ENCODE measurements at places on chromosomes 3 and 15.

- DNase-seq, result peak; percentile 35
Observed at GRCh38 chr15:29115093-29115991, 154.3 kb downstream of the NSMCE3 start.

- DNase-seq, result no peak
Observed at GRCh38 chr3:151900884-151901643, 27.6 kb downstream of the SUCNR1 start.

DNA sequence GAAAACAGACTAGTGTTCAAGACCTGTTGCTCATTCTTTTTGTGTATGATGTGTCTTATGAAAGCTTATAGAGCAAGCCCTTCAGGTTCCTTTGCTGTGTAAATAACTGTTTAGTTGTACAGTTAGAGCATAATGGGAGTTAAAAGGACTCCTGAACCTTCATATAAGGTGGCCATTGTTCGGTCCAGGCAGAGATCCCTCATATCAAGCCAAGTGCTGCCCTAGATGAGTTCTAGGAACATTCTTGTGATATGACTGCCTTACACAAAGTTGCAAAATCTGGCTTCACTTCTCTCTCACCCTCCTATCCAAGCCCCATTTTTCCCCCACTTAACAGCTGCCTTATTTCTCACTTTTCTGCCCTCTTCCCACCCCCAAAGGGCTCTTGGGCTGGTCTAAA, 26.9 kb downstream of the GYG1 start:
- no peak for DNase-seq

- DNase-seq, result no peak
Observed at GRCh38 chr3:22594990-22595389, 608.1 kb upstream of the UBE2E2 start.

DNA sequence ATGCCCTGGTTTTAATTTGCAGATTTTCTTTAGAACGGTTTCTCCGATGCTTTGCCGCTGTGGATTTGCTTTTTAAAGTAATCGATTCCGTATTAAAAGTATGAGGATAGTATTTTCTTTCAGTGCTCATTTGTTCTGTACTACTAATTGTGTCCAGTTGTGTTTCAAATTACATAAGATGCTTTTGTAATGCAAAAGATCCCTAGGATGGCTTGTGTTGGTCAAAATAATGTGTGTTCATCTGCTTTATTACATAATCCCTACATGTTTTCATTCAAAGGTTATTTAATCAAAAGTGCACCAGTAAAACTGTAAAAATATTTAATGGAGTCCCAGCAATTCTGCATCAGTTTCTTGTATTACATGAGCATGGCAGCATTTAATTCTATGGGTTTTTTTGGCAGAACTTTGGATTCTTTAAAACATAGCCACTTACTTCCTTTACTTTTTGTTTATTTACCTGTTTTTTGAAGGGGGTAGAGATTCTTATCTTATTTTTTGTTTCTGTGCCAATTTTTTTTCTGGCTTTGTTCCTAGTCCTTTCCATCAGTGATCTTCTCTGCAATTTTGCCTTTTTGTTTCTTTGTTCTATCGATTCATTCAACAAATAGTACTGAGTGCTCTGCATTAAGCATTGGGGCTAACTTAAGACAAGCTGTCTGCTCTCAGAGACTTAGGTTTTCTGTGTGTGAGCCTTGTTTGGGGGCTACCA, 352.8 kb downstream of the LRTM1 start:
- DNase-seq, result no peak

DNA sequence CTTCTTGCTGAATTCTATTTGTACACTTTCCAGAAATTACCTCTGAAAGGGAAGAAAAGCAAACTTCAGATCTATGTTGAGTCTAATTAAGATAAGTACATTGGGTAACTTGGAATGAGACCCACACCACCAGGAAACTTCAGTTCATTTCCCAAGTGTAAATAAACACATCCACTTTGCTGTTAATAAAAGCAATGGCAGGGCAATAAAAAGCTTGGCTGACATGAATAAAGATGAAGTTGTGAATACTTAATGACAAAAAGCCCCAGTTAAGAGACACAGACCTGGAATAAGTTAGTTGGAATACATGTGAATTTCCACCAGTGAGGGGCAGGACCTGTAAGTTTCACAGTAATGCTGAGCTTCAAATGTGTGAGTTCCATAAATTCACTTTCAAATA, 83.3 kb downstream of the MEX3B start:
- no peak for DNase-seq

DNA sequence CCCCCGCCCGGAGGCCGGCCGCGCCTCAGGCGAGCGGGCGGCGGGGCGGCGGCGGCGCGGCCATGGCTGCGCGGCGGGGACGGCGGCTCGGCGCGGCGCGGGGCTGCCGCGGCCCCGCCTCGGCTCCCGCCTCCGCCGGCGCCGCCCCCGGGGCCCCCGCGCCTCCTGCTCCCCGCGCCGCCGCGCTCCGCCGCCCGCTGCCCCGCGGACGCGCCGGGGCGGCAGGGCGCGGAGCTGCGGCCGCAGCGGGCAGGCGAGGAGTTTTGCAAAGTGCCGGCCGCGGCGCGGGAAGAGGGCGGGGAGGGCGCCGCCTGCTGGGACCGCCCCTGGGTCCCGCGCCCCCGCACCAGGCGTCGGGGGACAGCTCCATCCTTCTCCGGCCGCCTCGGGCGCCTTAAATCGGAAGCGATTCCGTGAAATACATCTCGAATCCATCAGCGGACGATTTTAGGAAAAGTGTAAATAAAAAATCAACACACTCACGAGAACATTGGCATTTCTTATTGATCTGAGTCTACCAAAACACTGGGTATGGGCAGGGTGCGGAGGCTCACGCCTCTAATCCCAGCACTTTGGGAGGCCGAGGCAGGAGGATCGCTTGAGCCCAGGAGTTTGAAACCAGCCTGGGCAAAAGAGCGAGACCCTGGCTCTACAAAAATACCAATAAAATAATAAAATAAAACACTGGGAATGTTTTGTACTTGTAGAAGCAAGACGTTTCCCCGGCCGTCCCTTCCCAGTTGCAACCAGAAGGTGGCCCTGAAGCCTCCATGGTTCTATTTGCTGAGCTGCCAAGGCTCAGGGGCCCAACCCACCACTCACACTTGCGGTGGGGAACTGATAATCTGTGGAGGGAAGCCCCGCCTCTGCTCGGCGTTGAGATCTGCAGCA, 136.9 kb downstream of the NUP210 start:
- DNase-seq, result no peak

DNA sequence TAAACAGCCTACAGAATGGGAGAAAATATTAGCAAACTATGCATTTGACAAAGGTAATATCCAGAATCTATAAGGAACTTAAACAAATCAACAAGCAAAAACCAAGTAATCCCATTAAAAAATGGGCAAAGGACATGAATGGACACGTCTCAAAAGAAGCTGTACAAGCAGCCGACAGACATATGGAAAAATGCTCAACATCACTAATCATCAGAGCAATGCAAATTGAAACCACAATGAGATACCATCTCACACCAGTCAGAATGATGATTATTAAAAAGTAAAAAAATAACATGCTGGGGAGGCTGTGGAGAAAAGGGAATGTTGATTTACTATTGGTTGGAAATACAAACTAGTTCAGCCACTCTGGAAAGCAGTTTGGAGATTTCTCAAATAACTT, 30.7 kb upstream of the PPM1L start:
- no peak for DNase-seq

DNA sequence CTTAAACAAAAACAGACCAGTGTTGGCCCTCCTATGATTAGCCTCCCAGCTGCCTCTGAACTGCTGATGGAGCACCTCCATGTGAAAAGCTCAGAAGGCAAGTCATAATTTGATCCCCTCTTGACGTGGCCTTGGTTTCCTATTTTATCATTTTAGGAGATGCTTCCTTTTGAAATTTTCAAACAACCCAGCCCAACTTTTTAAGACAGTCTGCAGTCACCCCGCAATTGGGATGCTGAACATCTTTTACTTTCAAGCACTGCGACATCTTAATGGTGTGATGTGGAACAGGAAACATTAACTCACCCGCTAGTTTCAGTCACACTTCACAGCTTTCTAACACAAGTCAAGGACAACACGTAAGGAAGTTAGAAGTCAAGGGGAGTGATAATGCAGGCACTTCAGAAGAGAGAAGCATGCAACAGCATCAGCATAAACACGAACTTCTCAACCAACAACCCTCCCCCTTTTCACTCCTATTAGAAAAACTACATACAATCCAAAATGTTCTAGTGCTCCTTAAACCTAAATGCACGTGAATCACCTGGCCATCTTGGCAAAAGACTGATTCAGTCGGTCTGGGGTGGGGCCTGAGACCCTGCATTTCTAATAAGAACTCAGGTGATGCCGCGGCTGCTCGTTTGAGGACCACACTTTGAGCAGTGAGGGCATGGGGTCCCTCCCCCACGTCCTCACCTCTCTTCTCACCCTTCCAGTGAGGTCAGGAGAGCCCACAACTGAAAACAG, 161.5 kb downstream of the FOXP1 start:
- DNase-seq, result peak; percentile 40

GRCh38 chr15:80801891-80802680, 22.9 kb downstream of the CEMIP start:
- DNase-seq, result no peak

DNA sequence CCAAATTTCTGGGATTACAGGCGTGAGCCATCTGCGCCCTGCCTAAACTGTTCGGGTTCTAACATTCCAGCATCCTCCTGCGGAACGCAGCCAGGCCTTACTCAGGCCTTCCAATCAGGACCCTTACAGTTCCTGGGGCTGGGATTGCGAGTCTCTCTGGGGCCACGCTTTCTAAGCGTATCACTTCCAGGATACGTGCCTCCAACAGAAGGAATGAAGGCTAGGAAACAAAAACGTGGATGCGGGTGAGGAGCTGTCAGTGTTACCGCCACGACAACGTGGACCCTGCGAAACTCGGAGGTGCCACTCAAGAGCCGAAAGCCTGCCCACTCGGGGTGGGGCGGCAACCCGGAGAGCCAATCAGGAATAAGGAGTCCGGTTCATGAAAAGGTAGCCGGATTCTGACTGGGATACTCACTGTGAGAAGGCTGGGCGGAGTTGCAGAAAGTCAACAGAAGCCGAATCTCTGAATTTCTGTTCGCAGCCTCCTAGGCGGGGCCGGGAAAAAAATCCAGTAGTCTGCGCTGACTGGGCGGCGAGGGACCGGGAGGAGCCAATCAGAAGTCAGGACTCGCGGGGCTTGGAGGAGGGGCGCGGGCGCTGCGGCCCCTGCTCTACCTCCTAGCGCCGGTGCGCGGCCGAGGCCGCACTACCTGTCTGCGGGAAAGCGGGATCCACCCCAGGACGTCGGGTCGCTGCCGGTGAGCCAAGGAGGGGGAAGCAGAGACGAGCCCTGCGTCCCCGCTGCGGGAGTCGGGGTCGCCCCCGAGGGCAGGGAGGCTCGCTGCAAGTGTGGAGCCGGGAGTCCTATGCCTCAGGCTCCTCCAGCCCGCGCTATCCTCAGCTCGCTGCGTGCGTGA, at the start of gene HYKK:
Gene HYKK, plus strand, starts transcription at position 607 of the 860 bp plus-strand sequence. CDS start 5,512 bp downstream, outside the sequence.
- DNase-seq, result peak; percentile 76

DNA sequence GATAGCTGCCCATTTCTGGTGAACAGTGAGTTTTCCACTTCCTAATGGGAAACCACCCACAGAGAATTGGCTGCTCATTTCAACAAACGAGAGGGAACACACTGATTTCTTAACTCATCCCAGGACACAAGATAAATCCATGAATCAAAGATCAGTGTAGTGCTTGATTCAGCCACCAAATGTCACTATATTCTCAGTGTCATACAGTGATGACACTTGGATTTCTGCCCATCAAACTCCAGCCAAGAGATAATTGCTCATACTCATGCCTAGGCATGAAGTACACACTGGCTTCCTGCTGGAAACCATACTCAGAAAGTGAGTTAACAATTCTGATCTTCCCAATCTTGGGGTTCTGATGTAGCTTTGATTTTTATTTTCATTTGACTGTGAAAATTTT, 35.4 kb upstream of the GRM7 start:
- no peak for DNase-seq

DNA sequence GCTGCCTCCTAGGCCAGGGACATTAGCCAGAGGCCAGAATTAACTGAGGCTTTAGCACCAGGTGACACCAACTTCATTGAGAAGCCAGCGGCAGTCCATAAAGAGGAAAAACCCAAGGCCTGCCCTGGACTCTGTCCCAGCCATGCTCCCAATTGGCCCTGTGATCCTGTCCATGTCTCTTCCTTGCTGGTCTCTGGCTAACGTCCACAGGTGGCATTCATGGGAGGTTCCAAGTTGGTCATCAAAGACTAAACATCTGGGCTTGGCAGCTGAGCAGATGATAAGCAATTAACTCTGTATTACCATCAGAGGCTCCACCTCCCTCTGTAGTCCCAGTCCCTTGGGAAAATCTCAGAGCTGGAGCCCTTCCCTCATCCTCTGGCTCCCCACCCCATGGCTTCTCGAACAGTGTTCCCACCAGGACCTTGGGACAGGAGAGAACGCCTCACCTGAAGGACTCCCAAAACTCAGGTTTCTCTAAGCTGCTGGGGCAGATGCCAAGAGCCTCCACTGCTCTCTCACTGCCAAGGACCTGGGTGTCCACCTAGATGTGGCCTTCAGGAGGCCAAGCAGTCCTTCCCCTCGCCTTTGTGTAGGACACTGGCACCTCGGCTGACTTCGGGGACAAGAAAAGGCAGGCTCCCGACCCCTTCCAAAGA, 40.4 kb downstream of the GOLGA6A start:
- DNase-seq, result no peak

DNA sequence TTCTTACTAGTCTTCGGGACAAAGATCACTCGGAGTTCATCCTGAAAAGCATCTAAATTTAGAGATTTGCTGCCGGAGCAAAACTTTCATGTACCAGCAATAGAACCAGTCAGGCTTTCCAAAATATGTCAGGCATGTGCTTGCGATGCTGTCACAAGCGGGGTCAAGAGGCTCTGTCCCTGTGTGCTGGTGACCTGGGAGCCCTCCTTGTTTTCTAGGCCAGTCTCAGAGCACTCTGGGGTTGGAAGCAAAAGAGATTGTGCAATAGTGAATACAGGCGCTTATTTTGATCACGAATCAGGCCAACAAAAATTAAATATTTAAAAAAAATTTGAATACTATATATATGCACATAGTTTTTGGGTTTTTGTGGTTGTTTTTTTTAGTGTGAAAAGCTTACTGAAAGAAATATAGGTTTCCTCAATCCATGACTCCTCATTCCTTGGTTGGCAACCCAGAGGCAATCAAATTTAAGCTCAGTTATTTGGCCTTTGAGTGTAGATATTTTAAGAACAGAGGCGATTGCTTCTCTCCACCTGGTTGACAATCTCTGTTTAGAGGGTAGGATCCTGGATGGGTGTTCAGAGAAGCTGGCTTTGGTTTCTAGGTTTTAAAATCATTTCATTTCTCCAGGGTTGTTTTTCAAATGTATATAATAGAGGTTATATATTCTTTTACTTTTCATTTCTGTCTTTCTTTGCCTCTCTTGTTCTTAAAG, 8.4 kb upstream of the KLHL24 start:
- DNase-seq, result no peak
